ENCODE measurements at places on chromosomes 1 and 21.

DNA sequence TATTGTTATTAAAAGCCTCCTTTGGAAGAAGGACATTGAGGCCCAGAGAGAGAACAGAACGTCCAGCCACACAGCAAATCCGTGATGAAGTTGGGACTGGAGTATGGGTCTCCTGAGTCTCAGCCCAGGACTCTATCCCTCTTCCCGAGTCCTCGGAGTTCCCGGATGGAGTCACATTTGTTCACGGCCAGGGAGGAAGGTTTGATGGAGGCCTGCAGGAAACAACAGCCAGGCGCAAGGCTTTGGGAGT is 357 bp upstream of the TXLNA start:
- DNase-seq, result no peak

GRCh38 chr1:53321776-53322602 is 5.9 kb downstream of the LRP8 start:
- DNase-seq, result peak; percentile 14

DNA sequence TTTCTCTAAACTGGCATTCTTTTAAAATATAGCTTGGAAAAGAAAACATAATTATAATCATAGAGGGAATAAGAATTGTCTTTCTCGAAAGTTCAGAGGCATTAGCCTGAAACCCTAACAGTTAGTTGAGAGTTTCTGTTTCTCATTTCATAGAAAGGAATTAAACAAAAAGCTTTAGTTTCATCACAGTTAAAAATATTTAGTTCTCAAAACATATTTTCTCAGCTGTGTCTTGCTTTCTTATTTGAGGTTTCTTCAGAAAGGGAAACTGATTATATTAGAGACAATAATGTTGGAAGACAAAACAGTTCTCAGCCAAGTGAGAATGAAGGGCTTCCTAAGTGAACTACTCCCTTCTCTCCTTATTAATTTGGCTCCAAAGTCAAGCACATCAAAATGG is 75.4 kb upstream of the C1orf105 start:
- no peak for DNase-seq

DNA sequence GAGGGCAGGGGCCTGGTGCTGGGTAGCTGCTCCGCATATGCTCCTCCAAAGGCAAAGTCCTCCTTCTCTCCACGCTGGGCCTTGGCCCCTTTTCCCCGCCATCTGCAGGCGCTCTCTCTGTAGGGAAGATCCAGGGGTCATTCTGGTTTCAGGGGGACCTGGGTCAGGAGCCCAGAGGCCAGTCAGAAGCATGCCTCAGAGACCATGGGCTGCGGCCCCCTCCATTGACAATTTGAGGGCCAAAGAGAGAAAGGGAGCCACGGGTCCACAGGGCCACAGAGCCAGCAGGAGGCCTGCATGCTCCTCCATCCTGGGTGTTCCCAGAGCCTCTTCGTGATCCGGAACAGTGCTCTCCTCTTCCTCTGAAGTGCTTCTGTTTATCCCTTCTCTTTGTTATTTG is 2.1 kb upstream of the CLDN19 start:
- no peak for DNase-seq

GRCh38 chr1:109912873-109913272 is 2.2 kb downstream of the CSF1 start:
- DNase-seq, result no peak

- DNase-seq, result no peak
Observed at GRCh38 chr1:84181350-84182005, 37.4 kb downstream of the PRKACB start.

GRCh38 chr1:185369786-185370185 is 52.7 kb upstream of the IVNS1ABP start:
- no peak for DNase-seq

DNA sequence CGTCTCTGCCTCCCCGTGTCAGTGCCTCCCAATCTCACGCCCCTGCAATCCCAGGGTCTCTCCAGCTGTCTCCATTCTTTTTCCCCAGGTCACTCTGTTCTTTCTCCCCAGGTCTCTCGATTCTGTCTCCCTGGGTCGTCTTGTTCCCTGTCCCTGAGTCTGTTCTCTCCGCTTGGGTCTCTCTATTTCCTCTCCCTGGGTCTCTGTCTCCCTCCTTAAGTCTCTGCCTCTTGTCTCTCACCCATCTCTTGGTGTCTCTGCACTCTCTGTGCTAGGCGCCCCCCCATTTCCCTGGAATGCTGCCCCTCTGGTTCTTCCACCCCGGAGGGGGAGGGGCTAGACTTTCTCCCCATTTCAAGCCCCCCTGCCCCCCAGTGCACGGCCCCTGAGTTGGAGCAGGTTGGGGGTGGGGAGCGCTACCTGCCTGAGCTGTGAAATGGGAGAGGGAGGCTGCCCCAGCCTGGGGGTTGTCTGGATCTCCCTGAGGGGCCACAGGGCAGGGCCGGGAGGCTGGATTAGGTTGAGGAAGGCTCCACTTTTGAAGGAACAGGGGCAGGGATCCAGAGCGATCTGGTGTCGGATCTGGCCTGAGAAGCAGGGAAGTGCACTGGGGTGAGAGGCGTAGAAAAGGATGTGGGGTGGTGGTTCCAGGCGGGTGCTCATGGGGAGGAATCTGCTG is 1.4 kb downstream of the PTPRF start:
- DNase-seq, result no peak

DNA sequence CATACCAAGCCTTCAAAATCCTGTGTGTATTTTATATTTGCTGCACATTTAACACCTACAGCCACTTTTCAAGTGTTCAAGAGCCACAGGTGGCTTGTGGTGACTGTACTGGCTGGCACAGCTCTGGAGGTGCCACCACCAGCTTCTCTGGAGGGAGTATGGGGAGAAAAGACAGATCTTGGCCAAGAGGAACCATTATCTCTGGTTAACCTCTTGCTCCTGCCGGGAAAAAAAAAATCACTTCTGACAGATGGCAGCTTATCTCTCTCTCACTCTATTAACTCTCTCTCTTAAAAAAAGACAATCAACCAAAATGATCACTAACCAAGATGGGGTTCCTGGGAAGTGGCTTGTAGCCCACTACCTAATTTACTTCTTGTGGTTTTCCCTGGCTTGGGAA is 1.2 kb upstream of the RIIAD1 start:
- DNase-seq, result no peak

GRCh38 chr1:203555076-203555475 is 61.1 kb downstream of the OPTC start:
- DNase-seq, result no peak

DNA sequence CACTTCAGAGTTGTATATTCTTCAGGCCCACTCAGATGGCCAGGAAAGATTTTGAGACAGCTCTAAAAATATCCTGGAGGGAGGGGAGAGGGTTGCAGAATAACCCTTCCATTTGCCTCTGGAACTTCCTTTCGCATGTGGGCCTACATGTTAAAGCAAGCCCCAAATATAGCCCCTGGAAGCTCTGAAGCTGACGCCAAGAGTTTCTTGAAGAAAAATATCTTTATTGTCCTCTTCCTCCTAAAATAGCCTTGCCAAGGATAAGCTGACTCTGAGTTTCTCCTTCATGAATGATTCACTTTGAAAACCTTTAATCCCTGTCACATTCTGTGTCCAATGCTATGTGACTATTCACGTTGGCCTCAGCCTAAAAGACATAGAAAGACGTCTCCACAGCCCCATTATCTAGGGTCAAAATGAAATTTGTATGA is 6.4 kb downstream of the C1orf116 start:
- no peak for DNase-seq

GRCh38 chr1:163538667-163539066 is 216.9 kb downstream of the NUF2 start:
- no peak for DNase-seq

DNA sequence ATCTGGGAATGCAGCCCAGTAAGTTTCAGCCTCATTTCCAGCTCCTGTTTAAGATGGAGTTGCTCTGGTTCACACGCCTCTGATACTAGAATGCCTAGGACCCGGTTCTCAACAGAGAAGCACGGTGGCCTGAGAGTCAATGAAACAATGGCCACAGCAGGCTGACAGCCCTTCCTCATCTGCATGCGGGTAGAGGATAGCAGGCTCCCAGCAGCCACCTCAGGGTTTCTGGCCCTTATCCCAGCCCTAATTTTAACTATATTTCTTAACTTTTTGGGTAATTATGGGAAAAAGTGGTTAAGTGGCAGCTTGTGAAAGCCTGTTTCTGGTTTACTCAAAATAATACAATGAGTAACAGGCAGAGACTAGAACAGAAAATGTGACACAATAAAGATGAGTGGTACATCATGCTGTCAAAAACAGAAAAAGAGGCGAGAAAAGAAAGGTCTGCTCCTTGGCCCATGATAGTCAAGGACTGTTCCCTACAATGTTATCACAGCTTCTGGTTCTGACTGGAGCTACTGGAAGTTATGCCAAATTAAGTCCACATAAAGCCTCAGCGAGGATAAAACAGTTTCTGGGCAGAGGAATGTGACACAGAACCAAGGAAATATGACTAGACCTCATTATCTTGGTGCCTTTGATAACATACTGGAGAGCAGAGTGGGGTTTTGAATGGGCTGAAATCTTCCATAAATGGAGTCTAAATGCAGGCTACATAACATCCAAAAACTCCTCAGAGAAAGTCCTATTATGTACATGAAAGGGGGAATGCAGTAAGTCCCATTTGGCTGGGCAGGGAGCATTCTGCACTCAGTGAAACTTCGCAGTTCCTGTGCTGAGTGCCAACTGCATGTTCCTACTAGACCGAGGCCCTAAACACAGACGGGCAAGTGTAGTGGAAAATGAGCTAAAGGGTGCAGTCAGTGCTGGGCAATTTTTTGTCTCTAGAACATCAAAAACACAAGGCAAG is 92.1 kb downstream of the NIBAN1 start:
- DNase-seq, result no peak

- no peak for DNase-seq
Observed at GRCh38 chr1:147630022-147630421, 40.3 kb downstream of the ACP6 start.

DNA sequence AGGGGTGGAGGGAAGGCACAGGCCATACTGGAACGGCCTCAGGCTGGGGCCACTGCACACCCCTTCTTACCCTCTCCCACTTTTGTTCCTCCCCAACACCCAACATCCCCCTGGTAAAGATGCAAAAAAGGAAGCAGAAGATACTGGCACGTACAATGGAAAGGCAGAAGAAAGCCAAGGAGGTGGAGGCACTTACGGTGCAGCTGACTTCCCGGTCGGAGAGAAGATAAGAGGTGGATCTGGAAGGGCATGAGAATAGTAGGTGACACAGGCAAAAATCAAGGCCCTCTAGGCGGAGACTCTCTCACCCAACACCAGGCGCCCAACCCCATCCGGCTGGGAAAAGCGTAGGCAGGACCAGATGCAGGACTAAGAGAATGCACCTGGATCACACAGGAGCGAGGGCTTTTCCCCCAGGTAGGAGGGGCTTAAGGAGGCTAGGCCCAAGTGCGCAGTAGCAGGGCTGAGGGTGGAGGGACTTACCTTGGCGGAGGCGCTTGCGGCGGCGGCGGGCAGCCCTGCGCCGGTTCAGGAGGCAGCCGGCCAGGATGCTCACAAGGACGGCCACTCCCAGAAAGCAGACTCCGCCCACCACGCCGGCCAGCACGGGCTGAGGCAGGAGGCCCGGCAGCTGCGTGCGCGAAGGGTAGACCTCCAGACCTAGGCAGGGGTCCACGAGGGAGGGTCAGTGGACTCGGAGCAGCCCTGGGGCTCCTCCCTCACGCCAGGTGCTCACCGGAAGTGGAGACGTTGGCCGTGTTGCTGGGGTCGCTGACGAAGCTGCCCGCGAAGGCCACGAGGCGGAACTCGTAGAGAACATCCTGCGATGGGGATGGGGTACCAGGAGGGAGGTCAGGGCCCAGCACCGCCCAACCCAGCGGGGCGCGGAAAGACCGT is 4.1 kb upstream of the TAGLN2 start:
- no peak for DNase-seq

- no peak for DNase-seq
Observed at GRCh38 chr1:12309783-12310742, 80.2 kb downstream of the VPS13D start.

DNA sequence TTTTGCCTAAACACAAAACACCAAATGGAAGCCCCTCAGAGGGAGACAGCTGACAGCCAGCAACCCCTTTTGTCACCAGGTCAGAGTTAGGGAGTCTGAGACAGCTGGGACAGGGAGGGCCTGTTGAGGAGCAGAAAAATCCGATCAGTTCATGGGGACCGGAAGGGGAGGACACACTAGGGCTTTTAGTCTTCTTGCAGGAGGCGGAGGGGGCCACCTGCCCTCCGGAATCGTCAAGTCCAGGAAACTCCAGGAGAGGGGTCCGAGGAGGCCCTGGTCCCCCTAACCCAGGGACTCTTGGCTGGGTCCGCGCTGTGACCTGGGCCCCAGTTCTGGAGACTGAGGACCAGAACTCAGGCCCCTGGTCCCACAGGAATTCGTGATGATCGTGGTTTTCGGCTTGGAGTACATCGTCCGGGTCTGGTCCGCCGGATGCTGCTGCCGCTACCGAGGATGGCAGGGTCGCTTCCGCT is 34.2 kb downstream of the KCNQ4 start:
- no peak for DNase-seq

GRCh38 chr1:219317762-219318353 is 144.2 kb downstream of the LYPLAL1 start:
- DNase-seq, result no peak

DNA sequence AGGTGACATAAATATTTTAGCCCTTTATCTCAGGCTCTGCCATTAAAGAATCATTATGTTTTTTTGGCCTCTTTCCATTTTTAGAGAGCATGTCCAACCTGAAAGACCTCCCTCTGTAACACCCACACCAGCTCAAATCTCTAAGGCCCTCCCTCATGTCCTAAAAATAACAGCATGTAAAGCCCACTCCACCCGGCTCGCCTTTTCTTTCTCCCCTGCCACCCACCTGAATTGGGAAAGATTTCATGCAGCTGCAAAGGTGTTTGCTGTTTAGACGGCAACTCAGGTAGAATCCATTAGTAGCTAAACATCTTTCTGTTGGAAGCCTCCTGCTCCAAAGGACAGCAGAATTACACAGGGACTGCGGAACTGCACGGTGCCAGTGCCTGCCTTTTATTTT is 79.9 kb downstream of the DMRTA2 start:
- no peak for DNase-seq

GRCh38 chr21:41706263-41706639 is 60.6 kb downstream of the RIPK4 start:
- no peak for DNase-seq

- no peak for DNase-seq
Observed at GRCh38 chr1:184708084-184708676, 46.5 kb downstream of the EDEM3 start.

GRCh38 chr1:107362468-107363140 is 221.8 kb downstream of the NTNG1 start:
- DNase-seq, result no peak

- no peak for DNase-seq
Observed at GRCh38 chr1:181208967-181209366, 120.5 kb downstream of the IER5 start.

- DNase-seq, result no peak
Observed at GRCh38 chr1:154607106-154607608, 829 bp downstream of the ADAR start.

- DNase-seq, result no peak
Observed at GRCh38 chr1:8633741-8634501, 183.5 kb downstream of the RERE start.

GRCh38 chr21:35525443-35525842 is 476.3 kb upstream of the RUNX1 start:
- no peak for DNase-seq

All from lower lobe of right lung (tissue), 2 donors.